PC-3 (cell line): ENCODE measurements at places on chromosomes 13 and 19.

- no peak for DNase-seq
These were observed 61.9 kb downstream of the MLLT1 start for GRCh38 chr19:6217752-6218334.

GRCh38 chr13:27489456-27489855, 39.1 kb upstream of the MTIF3 start:
- DNase-seq = no peak

DNA sequence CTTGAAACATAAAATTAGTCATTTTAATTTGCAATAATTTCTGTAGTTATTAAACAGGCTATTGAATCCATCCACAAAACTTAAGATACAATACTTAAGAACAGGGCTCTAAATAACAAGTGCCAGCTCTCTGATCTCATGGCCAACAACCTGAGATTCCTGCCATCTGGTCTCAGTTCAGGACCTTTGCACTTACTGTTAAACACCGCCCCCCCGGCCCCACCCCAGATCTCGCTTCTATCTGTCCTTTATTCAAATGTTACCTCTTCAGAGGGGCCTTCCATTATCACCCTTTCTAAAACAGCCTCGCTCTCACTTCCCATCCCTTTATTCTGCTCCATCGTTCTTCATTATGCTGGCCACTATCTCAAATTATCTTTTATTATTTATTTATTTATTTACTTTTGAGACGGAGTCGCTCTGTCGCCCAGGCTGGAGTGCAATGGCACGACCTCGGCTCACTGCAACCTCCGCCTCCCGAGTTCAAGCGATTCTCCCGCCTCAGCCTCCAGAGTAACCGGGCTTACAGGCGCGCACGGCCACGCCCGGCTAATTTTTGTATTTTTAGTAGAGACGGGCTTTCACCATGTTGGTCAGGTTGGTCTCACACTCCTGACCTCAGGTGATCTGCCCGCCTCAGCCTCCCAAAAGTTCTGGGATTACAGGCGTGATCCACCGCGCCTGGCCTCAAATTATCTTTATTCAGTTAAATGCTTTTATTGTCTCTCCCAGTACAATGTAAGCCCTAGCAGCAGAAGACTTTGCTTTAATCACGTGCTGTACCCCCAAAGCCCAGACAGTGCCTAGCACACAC, 838 bp upstream of the SNRNP70 start:
- DNase-seq = no peak

GRCh38 chr19:47485210-47485609, 1.2 kb upstream of the KPTN start:
- DNase-seq = no peak

DNA sequence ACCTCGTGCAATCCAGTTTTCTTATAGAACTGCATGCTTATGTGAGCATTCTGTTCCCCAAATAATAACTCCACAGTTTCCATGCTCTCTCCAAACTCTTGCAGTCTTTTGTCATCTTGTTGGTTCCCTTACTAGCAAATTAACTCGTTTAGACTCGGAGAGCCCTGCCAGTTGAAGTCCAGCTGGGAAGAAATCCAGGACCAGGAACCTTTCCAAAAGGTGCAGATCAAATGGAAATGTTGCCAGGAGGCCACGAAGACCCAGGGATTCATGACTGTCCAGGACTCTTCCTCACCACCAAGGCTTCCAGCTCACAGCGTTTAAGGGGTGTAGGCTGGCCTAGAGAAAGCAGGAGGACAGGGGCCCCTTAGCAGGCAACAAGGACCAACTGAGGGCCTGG, 2.1 kb upstream of the TDRD12 start:
- no peak for DNase-seq

- DNase-seq = no peak
These were observed 17.4 kb upstream of the PDCD2L start for GRCh38 chr19:34386645-34387445.

DNA sequence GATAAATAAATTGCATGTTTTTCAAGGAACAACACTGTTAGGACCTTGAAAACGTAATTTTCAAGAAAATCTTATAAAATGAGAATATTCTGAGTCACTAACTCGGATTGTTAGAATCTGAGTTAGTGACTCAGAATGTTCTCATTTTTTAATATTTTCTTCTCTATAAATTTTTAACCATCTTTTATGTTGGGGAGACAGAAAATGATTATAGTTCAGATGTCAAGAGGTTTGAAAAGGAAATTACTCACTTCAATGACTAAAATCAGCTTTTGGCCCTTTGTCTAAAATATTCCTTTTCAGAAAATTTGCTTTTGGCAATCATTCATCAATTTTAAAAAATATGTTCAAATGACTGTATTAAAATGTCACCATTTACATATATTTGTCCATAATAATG, 264.2 kb upstream of the EDNRB start:
- peak; percentile 8 for DNase-seq

DNA sequence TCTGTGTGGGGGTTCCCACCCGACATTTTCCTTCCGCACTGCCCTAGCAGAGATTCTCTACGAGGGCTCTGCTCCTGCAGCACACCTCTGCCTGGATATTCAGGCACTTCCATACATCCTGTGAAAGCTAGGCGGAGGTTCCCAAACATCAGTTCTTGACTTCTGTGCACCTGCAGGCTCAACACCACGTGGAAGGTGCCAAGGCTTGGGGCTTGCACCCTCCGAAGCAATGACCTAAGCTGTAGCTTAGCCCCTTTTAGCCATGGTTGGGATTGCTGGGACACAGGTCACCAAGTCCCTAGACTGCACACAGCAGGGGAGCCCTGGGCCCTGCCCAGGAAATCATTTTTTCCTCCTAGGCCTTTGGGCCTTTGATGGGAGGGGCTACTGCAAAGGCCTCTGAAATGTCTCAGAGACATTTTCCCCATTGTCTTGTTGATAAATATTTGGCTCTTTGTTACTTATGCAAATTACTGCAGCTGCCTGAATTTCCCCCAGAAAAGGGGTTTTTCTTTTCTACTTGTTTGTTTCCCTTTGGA, 1004.8 kb downstream of the OLFM4 start:
- DNase-seq = no peak

DNA sequence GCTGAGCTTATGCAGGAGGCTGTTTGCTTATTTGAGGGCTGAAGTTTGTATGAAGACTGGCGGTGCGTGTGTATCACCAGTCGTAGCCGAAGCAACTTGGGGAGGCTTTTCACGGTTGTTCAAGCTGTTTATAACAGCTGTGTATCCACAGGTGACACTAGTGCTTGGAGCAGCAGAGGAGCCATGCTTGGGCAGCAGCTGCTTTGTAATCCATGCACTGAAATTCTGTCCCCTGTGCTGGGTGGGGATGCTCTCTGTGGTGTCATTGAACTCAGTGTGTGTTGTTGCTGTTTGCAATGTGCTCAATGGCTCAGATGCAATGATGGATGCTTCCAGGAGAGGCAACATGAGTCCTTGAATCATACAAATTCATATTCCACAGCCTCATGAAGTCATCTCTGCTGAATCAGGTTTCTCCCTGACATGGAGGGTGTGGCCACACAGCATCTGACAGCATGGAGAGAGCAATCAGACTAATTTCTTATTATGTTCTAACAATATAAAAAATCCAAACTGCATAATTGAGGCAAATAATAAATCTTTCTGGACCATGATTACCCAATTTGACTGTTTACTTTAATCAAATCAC, 18.8 kb upstream of the GTF3A start:
- DNase-seq = peak; percentile 26

- DNase-seq = no peak
These were observed 21.7 kb downstream of the KCTD15 start for GRCh38 chr19:33818411-33818810.

DNA sequence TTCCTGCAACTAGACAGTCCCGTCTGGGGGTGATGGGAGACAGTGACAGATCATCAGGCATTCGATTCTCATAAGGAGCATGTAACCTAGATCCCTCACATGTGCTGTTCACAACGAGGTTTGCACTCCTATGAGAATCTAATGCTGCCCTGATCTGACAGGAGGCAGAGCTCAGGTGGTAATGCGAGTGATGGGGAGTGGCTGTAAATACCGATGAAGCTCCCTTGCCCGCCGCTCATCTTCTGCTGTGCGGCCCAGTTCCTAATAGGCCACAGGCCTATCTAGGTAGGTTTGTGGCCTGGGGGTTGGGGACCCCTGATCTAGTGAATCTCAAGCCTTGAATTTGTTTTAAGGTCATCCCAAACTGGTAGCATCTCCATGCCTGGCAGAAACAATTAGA, 27.3 kb upstream of the FAM124A start:
- DNase-seq = no peak

DNA sequence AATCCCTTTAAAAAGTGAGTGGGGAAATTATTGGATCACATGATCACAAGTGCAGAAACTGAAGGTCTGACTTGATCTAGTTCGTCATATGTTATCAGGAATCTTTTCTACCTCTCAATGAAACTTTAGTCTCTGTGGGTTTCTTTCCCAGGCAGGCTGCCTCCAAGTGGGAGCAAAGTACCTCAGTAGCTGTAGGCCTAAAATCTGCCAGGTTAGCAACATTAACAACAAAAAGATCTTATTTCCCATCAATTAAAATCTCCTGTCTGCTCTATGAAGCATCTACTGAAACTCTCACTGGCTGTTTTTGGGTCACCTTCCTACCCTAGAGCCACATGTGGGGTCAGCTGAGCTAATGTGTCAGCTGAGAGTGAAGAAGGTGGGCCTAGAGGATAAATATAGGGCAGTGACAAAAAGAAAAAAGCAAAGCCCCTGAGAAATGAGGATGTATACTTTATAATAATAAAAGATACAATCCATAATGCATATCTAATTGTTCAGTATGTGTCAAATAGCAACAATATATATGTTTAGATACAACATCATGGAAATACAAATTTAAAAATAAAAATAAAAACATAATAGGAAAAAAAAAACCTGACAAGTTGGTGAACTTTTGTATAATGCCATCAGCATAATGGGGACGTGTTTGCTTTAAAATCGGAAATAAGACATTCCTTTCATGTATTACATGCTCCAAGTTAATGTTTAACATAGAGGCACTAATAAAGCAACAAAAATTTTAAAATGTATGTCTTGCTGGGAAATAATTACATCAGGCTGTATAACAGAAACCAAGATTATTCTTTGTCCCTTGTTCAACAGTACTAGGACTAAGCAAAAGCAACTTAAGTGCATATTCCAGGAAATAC, 141.1 kb downstream of the GPC5 start:
- DNase-seq = no peak

DNA sequence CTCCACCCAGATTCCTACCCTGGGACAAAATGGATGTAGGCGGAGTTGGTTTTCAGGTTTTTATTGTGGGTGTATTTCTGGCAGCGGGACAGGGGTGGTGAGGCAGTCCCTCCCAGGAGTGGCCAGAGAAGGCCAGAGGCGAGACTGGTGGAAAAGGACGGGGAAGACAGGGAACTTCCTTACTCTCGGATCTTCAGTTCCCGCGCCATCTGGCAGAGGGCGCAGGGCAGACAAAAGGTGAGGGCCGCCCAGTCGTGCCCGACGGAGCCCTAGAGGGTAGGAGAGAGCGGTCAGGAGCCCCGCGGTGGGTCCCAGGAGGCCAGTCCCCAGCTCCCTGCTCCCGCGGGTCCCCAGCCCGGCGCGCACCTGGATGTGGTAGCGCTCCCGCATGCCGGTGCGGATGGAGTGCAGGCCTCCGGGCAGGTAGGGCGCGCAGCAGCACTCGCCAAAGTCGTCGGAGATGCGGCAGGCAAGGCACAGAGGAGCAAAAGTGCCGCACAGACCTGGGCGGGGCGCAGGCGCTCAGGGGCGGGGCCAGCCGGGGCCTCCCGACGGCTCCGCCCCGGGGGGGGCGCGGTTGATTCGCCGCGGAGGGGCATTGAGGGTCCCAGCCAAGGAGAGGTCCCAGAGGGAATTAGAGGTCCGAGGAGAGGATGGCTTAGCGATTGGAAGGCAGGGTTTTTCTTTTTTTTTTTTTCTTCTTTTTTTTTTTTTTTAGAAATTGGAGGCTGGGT, 3.0 kb downstream of the CNFN start:
- DNase-seq = peak; percentile 80

DNA sequence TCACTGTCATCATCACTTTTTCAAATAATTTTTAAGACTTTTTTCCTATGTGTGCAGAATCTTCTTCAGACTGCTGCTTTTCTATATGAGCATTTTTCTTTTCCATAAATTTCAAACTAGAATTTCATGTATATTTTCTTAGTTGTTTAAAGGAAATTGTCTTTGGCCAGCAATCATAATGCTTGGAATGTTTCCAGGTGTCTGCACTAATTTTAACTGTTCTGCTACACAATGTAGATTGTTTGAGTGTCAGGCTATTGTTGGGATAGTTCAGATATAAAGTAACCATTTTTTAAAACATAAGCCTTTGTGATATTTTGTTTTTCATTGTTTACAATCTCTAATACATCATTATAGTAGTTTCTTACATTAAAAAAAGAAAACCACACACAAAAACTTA, 1418.5 kb downstream of the EFNB2 start:
- DNase-seq = no peak

DNA sequence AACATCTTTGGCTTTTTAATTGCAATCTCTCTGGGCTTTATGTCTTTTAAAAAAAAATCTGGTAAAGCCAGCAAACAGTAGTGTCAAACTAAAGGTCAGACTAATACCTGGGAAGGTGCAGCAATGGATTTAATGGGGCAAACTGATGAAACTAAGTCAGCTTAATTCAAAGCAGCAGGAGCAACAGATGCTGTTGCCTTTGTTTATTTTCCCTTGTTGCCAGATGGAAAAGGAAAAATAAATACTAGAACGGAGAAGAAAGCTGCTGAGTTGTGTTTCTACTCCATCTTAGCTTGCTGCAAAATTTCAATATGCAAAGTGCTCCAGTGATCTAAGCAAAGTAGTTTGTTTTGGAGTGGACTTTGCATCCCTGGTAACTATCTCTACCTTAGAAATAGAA, 1097.8 kb downstream of the PCDH17 start:
- no peak for DNase-seq
